ENCODE measurements at places on chromosomes 7 and 10. TPM values are rescaled to one million over a fixed set of nuclear protein-coding genes. Genes with fewer than 3 reads are reported as not detected.

Gene CALHM3
- not detected for total RNA-seq

Gene ICA1
- total RNA-seq: 53.3 TPM

Gene ARPC1A
- 144 TPM for total RNA-seq

- DNase-seq: no peak
Measured at GRCh38 chr10:11275651-11276050, 258.0 kb downstream of the CELF2 start.

DNA sequence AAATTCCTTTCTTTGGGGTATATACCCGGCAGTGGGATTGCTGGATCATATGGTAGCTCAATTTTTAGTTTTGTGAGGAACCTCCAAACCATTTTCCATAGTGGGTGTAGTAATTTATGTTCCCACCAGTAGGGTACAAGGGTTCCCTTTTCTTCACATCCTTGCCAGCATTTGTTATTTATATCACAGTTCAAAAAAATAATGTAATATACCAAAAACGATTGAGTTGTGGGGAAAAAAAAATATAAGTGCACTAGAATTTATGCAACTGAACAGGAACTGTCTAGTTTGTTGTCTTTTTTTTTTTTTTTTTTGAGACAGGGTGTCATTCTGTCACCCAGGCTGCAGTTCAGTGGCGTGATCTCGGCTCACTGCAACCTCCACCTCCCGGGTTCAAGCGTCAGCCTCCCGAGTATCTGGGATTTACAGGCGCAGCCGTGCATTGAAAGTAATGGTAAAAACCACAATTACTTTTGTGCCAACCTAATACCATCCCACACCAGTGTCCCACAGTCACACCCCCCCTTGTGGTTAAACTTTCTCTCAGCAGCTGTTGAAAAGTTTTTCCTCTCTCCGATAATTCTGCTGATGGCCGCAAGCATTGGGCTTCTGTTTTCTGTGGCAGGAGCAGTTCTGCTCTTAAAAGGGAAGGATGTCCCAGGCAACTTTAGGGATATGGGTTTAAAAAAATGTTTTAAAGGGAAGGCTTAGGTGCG, 6.8 kb upstream of the LAT2 start:
- peak; percentile 70 for DNase-seq

GRCh38 chr10:70494966-70495365, 16.4 kb downstream of the PALD1 start:
- no peak for DNase-seq

DNA sequence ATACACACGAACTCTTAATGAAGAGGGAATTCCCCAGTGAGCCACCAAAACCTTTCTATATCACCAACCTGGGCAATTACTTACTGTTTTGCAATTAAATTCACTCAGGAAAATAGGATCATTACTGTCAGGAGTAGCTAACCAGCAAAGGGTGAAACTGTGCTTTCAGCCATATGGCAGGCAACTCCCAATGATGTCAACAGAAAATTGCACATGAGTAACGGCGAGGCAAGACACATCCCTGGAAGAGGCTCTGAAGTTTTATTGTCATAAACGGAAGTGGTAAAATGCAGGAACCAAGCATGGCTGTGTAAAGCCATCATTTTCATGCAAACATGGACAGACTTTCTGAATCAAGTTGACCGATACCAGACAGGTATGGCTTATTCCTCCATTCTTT, 548.9 kb upstream of the AUTS2 start:
- no peak for DNase-seq

Data from endodermal cell (in vitro differentiated cells).